A549 treated with dexamethasone at 1 μM for 4 hours (cell line): ENCODE measurements at places on chromosomes 5 and 9. TPM values are rescaled to one million over a fixed set of nuclear protein-coding genes. Genes with fewer than 3 reads are reported as not detected.

FAM169A gene
- 4.2 to 8.3 TPM (median 7.1 TPM) in 5 replicates for total RNA-seq

WHRN gene
- 4.0 to 8.9 TPM (median 7.4 TPM) in 5 replicates for total RNA-seq

ELAVL2 gene
- total RNA-seq: 0.04 to 0.10 TPM in 2 of 5 replicates, not detected in the others

GHR gene
- total RNA-seq: 0.04 to 0.07 TPM (median 0.06 TPM) in 5 replicates

DMRTA1 gene
- 0.54 to 0.63 TPM (median 0.56 TPM) in 5 replicates for total RNA-seq

OR1J2 gene
- total RNA-seq: not detected in 5 replicates

TLX3 gene
- not detected in 5 replicates for total RNA-seq

PRRX2 gene
- total RNA-seq: 5.6 to 11.2 TPM (median 9.4 TPM) in 5 replicates

FOXD4 gene
- total RNA-seq: 0.20 to 0.66 TPM (median 0.34 TPM) in 5 replicates

KIAA1958 gene
- 1.5 to 3.0 TPM (median 2.7 TPM) in 5 replicates for total RNA-seq

PIP5K1B gene
- not detected in 5 replicates for total RNA-seq

LPAR1 gene
- 18.5 to 24.7 TPM (median 23.6 TPM) in 5 replicates for total RNA-seq

FAM153A gene
- total RNA-seq: 0.34 TPM in 1 of 5 replicates, not detected in the others

RHOBTB3 gene
- total RNA-seq: 7.9 to 11.8 TPM (median 9.5 TPM) in 5 replicates

IL7R gene
- total RNA-seq: 0.19 to 0.87 TPM (median 0.45 TPM) in 5 replicates

PTGDS gene
- total RNA-seq: 0.28 to 1.4 TPM (median 0.77 TPM) in 5 replicates

FYB1 gene
- total RNA-seq: 9.9 to 15.4 TPM (median 12.6 TPM) in 5 replicates

SEMA5A gene
- 0.01 to 0.06 TPM in 2 of 5 replicates, not detected in the others for total RNA-seq

MLANA gene
- total RNA-seq: not detected in 5 replicates

WWC1 gene
- 69.1 to 91.1 TPM (median 80.7 TPM) in 5 replicates for total RNA-seq

MED10 gene
- 66.6 to 87.7 TPM (median 70.4 TPM) in 5 replicates for total RNA-seq

KIF27 gene
- 1.0 to 1.5 TPM (median 1.1 TPM) in 5 replicates for total RNA-seq

SNX18 gene
- total RNA-seq: 4.3 to 8.2 TPM (median 7.3 TPM) in 5 replicates

TAF11L10 gene
- total RNA-seq: not detected in 5 replicates

MARCOL gene
- total RNA-seq: not detected in 5 replicates

TMEM215 gene
- 0.02 TPM in 3 of 5 replicates, not detected in the others for total RNA-seq

ITGA2 gene
- 8.5 to 13.9 TPM (median 11.3 TPM) in 5 replicates for total RNA-seq

CHD1 gene
- 27.7 to 34.9 TPM (median 31.1 TPM) in 5 replicates for total RNA-seq

PAEP gene
- 0.14 to 0.45 TPM (median 0.36 TPM) in 5 replicates for total RNA-seq

NMUR2 gene
- total RNA-seq: 0.05 to 0.22 TPM (median 0.11 TPM) in 3 of 5 replicates, not detected in the others

HBEGF gene
- total RNA-seq: 5.5 to 6.7 TPM (median 5.7 TPM) in 5 replicates

TUBB4B gene
- 618 to 867 TPM (median 780 TPM) in 5 replicates for total RNA-seq

PRDM9 gene
- not detected in 5 replicates for total RNA-seq

CAVIN4 gene
- total RNA-seq: 0.26 to 0.47 TPM (median 0.39 TPM) in 5 replicates

TMEM167A gene
- total RNA-seq: 57.7 to 81.9 TPM (median 75.9 TPM) in 5 replicates

CDO1 gene
- not detected in 5 replicates for total RNA-seq

S100Z gene
- total RNA-seq: not detected in 5 replicates

LCP2 gene
- total RNA-seq: not detected in 5 replicates

CDH12 gene
- total RNA-seq: 0.03 TPM in 2 of 5 replicates, not detected in the others

FPGS gene
- total RNA-seq: 41.2 to 53.8 TPM (median 48.2 TPM) in 5 replicates

GRK6 gene
- 17.2 to 26.5 TPM (median 25.4 TPM) in 5 replicates for total RNA-seq

PCDHB1 gene
- total RNA-seq: not detected in 5 replicates

CDX1 gene
- total RNA-seq: not detected in 5 replicates
